Astrocyte of the cerebellum (primary cell): ENCODE measurements at places on chromosomes 2 and 18.

- no peak for DNase-seq
These were observed 8.0 kb upstream of the PDIA6 start for GRCh38 chr2:10820562-10820961.

- DNase-seq: no peak
These were observed 98.3 kb upstream of the UGP2 start for GRCh38 chr2:63743170-63743981.

DNA sequence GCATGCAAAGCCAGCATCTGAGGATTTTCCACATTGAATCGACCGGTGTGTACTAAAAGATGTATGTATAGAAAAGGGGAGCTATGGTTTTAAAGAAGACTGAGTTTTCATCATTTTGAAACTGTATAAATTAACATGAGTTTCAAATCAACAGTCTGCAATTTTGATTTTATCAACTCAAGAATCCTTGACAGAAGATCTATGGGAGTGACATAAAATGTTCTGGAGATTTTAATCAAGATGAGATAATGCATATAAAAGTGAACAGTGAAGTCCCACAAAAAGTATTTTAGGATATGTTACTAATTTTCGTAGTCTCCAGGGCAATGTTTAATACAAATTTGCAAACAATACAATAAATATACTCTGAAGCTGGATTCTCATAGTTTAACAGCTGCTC lies 24.0 kb upstream of the CERS6 start:
- no peak for DNase-seq

DNA sequence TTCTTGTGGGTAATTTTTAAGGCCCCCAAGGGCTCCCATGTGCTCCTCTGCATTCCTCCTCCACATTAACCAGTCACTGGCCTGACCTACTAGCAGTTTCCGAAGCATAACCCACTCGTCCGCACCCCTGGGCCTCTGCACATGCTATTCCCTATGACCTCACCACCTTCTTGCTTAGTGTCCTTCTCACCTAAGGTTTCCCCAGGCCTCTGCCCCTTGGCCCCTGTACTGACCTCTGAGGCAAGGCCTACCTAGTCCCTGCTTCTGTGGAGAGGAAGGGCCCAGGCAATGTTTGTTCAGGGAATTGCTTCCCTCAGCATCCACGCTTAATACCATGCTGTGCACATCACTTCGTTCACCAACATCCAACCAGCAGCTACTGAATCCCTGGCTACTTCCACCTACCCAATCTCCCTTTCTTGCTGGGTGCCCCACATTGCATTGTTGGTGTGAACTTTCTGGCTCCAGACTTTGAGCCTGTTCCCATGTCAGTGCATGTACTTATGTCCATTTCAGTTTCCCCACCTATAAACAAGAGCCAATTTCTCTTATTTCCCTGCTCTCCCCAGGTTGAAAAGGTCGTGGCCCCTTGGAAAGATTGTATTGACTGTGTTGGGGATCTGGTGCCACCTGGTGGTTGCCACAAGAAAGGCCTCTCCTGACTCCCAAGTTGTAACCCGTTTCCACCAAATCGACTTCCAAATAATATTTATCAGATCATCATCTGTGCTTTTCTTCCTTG lies 19.2 kb upstream of the TMEM177 start:
- no peak for DNase-seq

DNA sequence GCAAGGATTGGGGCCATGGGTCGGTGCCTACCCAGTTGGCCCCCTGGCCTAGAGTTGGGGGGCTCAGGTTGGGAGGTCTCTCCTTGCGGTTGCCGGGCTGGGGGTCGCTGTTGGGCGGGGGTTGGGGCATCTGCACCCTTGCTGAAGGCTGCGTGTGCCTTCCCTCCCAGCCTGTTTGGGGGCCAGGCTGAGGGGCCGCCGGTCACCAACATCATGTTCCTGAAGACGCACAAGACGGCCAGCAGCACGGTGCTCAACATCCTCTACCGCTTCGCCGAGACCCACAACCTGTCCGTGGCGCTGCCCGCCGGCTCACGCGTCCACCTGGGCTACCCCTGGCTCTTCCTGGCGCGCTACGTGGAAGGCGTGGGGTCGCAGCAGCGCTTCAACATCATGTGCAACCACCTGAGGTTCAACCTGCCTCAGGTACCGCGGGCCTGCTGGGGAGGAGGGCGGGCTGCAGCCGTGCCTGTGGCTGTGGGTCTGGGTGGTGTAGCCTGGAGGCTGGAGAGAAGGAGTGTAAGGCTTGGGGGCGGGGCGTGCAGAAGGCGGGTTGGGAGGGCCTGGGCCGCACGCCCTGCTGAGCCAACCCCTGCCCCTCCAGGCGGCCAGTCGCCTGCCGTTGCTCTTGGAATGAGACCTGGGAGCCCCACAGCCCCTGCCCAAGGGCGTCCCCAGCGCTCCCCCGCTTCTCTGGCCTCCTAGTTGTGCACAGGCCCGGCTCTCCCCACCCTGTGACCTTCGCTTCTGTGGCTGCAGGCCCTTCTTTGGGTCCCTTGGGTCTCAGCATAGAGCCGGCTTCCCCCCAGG lies 7.2 kb upstream of the NEU4 start:
- no peak for DNase-seq
